ENCODE measurements at places on chromosomes 13 and 19.

- no peak for DNase-seq
Observed at GRCh38 chr13:97621631-97622030, 187.7 kb downstream of the RAP2A start.

DNA sequence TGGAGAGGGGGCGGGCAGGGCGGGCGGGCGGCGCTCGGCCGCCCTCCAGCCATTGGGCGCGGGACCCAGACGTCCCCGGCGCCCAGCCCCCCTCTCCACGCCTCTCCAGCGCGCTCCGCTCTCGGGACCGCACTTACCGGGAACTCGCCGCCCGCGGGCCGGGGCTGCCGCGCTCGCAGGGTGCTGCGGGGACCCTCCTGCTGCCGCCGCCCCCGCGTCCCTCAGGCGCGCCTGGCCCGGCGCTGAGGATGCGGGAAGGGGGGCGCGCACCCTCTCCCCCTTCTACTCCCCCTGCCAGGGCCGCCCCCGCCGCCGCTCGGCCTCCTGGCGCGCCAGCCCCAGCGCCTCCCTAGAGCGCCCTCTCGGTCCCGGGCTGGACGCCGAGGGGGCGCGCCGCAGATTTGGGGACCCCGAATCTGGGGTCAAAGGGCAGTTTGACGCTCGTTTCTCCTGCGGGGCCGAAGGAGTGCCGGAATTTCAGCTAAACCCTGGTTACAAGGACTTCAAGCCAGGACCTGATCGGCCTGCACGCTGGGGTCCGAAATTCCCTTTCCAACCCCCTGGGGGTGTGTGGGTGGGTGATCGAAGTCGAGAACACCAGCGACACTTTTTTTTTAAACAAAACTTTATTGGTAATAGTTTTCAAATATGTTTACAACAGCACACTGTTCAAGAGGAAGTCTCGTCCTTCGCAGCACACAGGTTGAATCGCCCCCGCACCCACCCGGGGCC is 696 bp upstream of the SAMD1 start:
- peak; percentile 76 for DNase-seq

- peak; percentile 26 for DNase-seq
Observed at GRCh38 chr13:42970824-42971690, 21.0 kb downstream of the EPSTI1 start.

GRCh38 chr19:49338691-49339300 is 3.6 kb downstream of the CD37 start:
- DNase-seq: no peak

- DNase-seq: no peak
Observed at GRCh38 chr13:98960606-98961502, 17.0 kb downstream of the DOCK9 start.

DNA sequence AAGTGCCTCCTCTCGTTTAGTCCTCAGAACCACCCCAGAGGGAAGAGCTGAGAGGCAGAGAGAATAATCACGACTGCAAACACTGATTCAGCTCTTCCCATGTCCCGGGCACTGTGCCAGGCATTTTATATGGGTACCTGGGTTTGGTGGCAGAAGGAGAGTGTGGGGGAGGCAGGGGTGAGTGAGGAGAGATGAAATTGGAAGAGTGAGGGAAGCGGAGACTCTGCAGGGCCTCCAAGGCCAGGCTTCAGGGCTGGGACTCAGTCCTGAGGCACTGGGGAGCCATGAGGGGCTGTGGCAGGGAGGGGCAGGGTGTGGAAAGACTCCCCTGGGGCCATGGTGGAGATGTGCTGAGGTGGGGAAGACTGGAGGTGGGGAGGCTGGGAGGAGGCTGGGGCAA is 8.7 kb downstream of the SYNGR4 start:
- no peak for DNase-seq

- peak; percentile 89 for DNase-seq
Observed at GRCh38 chr19:954672-955494, 29.0 kb downstream of the ARID3A start.

GRCh38 chr19:31171936-31172335 is 177.3 kb downstream of the TSHZ3 start:
- no peak for DNase-seq

- no peak for DNase-seq
Observed at GRCh38 chr19:11657307-11657706, 60.0 kb downstream of the ZNF627 start.

- no peak for DNase-seq
Observed at GRCh38 chr19:45539459-45539858, 32.2 kb downstream of the VASP start.

DNA sequence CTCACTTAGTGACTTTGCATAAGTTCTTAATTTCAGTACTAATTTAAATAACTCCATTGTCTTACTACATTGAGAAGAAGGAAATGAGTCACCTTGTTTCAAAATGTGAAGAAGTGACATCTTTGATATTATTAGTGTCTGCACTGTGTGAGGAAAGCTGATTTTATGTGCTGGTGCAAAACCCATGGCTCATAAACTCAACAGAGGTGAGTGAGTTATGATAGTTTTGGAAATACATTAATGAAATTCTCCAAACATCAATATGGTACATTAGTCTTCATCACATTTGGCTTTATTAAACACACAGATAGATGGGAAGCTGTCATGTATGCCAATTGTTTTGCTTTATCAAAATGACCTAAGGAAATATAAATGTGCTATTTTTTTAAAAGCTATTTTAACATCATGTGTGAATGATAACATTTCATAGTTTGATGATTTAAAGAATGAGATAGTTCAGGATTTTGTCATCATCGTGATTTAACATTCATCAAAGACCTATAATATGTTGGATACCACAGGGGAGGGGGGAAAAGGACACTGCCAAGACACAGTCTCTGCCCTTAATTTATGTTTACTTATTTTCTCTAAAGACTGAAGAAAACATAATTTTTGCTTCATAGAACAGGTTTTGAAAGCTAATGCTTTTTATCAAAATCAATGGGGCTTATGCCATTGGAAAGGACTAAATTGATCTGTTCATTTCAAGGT is 902.3 kb upstream of the SLITRK1 start:
- no peak for DNase-seq

GRCh38 chr13:111503376-111503775 is 182.9 kb downstream of the TEX29 start:
- no peak for DNase-seq

DNA sequence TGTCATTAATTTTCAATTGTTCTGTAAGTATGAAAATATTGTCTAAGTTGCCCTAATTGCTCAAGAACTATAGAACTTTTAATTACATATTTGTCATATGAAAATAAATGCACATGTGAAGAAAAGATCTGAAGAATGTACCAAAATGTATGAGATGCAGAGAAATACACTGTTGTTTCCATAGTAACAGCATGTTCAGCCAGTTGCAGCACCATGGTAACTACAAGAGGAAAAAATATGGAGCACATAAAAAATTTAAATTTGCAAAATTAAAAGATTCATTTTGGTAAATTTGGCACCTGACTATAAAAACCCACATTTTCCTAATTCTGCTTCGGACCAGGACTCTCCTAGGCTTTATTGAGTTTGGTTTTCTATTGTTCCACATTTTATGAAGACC is 1170.0 kb upstream of the MIR17HG start:
- no peak for DNase-seq

DNA sequence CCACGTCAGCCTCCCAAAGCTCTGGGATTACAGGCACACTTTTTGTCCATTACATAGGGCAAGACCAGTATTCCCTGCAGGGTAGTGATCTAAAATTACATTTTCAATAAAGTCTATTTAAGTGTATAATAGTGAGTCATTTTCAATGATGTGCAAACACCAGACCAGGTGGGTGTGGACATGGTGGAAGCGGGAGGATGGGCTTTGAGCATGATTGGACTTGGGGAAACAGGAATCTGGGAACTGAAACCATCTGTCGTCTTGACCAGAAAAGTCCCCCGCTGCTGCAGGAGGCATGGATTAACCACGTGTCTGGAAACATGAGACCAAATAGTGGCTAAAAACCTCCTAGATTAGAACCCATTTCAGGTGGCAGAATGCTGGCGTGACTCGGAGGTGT is 4.9 kb downstream of the FXYD3 start:
- DNase-seq: no peak

DNA sequence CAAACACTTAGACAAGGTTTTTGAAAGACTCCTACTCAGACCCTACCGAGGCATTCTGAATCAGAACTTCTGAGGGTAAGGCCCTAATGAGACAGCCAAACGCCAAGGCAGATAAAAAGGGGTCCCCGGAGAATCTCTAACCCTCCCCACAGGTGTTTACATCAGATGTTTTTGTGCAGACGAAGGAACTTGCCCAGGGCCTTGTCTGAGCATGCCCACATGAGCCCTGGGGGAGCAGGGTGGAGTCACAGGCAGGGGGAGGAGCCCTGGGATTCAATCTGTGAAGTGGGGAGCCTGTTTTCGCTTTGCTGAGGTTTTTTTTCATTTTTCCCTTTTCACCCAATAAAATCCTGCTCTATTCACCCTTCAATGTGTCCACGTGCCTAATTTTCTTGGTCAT is 61.6 kb upstream of the MED4 start:
- DNase-seq: no peak

DNA sequence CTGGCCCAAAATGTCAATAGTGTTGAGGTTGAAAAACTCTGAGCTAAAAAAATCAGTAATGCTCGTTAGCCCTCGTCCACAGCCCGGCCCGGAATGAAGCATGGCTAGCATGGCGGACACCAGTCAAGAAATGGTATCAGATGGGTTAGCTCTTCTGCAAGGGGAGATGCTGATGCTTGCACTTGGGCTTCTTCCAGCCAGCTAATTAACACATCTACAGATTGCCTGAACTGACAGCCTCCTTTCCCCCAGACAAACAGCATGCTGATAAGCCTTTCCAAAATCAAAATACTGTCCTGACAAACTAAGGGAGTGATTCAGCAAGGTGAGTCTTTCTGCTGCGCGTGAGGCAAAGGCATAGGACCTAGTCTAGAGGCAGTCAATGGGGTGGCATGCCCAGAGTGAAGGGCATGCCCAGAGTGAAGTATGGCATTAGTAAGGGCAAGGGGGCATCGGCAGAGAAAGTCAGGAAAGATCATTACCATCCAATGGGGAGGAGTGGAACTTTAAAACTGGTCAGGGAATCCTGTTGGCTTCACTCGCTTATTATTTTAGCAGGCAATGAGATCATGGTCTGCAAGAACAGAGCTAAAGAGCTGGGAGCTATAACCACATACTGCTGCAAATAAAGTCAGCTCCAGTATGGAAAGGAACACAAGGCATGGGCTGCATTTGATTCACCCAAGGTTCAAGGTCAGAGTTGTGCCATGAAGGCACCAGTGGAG is 30.2 kb upstream of the UBE2L5 start:
- DNase-seq: no peak

- no peak for DNase-seq
Observed at GRCh38 chr19:5054551-5055456, 85.9 kb downstream of the KDM4B start.

DNA sequence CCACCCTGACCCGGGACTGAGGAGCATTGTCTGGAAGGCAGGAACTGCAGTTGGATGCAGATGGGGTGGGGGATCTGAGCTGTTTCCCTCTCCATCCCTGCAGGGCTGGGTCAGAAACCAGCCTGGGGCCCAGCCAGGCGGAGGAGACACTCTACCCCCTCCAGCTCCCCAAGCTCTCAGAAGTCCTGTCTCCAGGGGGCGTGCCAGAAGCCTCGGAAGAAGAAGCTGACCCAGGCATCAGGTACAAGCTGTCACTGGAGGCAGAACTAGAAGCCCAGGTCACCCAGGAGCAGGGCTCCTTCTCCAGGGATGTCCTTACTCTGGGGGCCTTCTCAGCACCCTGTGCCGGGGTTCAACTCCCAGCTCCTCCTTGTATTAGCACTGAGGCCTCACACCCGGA is 15.5 kb downstream of the SIX5 start:
- DNase-seq: no peak

DNA sequence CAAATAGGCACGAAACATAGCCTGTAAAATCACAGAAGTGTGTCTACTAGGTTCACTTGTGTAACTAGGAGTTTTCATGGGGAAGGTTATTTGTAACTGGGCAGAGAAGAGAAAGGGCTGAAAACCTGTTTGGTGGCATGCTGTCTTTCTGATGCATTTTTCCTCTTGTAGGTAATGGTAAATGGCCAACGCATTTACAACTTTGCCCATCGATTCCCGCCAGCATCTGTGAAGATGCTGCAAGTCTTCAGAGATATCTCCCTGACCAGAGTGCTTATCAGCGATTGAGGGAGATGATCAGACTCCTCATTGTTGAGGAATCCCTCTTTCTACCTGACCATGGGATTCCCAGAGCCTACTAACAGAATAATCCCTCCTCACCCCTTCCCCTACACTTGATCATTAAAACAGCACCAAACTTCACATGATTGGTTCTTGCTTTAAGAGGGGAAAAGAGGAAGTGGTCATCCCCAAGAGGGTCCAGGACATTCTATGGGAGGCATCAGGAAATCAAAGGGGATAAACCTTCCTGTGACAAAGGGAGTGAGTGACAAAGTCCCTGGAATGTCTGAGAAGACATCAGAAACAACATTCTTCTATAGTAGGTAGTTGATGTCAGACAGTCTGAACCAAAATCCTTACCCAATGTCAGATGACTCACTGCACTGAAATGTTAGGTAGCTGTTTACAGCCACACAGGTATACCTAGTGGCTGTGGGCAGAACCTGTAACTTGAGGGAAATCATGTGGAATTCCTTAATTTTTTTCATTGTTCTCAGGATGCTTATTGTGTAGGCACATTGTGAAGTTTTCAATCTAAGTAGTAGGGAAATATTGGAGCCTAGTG is 5.0 kb downstream of the LGALS14 start:
- DNase-seq: no peak

DNA sequence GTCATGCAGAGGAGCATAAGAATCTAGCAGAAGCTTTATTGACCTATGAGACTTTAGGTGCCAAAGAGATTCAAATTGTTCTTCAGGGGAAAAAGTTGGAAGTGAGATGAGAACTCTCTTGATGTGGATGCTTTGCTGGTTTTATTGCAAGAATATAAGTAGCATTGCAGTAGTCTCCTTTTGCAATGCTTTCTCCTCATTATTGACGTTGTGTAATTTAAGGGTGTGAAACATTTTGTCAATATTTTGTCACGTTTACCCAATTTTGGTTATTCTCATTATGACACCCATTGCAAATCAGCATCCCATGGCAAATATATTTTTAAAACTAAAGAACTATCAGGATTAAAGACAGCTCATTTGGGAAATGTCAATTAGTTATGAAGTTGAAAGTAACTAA is 11.9 kb upstream of the LILRB5 start:
- DNase-seq: no peak

- DNase-seq: no peak
Observed at GRCh38 chr19:17499648-17500446, 11.6 kb upstream of the PGLS start.

DNA sequence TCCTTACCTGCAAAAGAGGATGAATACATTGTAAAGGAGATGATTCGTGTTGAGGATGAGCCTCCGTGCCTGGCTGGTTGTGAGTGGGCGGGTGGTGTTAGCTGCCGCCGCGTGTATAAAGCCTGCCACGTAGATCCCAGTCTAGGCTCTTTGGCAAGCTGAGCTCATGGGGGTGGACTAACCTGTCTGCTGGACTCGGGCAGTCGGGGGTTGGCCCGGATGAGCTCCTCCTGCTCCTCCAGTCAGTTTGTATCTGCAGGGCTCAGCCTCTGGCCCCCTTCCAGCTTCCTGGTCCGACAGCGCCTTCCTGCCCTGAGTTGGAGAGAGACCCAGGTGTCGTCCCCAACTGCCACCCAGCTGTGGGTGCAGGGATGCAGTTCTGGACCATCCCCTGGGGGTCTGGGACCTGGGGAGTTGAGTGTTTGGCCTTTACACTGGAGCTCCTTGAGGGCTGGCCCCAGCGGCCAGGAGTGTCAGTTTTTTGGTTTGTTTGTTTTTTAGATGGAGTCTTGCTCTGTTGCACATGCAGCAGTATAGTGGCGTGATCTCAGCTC is 20.9 kb downstream of the TECR start:
- DNase-seq: no peak

GRCh38 chr19:13978351-13979243 is 26.3 kb downstream of the DCAF15 start:
- DNase-seq: no peak

- DNase-seq: no peak
Observed at GRCh38 chr13:99371956-99372355, 64.8 kb upstream of the GPR183 start.
